Stimulated activated naive CD4-positive, alpha-beta T cell treated with Interleukin-2 at 50 U/mL for 16 hours (primary cell): ENCODE measurements at places on chromosomes 7 and 10.

DNA sequence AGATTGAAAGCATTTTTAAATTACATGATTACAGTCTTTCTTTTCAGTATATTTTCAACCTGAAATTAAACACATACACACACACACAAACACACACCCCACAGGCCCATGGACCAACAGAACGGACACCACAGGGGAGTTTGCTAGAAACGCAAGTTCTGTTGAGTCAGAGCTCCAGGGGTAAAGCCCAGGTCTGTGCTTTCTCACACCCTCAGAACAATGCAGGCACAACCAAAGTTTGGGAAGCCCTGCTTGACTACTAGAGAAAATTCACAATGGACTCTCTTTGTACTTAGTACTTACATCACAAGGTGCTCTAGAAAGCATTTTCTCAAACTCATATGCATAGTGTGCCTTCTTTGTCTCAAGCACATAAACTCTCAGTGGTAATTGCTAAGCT is 704.0 kb upstream of the IGFBP3 start:
- no peak for DNase-seq

DNA sequence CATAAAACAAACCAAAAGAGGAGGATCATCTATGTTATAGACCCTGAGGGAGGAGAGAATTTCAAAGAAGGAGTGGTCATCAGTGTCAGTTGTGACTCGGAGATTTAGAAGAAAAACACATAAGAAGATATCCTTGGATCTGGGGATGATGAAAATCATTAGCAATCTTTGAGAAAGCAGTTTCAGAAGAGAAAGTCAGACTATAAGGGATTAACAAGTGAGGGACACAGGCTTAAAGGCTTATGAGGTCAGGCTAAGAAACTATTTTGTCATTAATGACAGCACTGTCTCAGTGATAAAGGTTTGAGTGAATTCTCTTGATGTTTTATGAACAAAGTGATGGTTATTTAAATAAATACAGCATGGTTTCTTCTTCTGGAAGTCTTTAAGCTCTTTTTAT is 6.1 kb upstream of the GPR85 start:
- no peak for DNase-seq

GRCh38 chr7:4067874-4068273 is 614.2 kb upstream of the FOXK1 start:
- DNase-seq, result no peak

GRCh38 chr7:96224073-96224472 is 97.8 kb downstream of the SLC25A13 start:
- DNase-seq, result no peak

- no peak for DNase-seq
Observed at GRCh38 chr10:107814865-107815487, 650.5 kb upstream of the SORCS1 start.

DNA sequence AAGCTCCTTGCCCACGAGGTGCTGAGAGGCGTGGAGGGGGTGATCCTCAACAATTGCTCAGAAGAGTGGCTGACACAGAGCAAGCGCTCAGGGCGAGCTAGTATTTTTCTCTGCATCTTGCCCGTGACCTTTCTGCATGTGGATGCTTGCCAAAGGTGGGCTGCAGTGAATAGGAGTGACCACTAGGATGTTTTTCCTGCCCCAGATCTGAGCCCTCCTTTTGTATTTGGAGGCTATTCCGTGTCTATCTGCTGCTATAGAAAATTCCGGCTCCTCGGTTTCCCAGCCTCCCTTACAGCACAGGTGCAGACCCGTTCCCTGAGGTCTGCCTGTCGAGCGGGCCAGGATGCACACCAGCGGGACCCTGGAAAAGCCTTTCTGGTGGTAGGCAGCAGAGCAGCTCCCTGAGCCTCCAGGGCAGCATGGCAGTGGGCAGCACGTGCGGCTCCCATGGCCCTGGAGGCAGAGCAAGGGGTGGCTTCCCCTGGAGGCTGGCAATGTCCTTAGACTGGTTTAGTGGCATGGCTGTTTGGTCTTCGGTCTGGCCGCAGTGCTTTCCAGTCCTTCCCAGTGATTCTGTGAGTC is 145.1 kb upstream of the PCBD1 start:
- no peak for DNase-seq

GRCh38 chr7:66307591-66308215 is 102.6 kb downstream of the TPST1 start:
- DNase-seq, result no peak

DNA sequence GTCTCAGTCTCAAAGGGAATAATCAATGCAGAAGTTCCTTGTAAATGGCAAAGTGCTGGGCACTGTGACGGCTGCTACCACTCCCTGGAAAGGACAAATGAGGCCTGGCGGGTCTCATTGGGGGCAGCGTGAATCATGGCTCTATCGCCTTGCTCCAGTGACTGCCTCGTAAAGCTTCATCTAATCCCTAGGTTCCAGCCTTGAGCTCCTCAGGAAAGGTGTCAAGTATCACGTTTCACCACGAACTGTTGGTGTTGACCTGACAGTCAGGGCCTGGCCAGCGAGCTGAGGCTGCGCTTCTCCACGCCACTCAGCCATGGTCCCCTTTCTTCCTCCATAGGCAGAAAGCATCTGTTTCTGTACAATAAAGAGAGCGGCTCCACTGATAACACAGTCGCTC is 126.7 kb upstream of the ZNF32 start:
- DNase-seq, result no peak

DNA sequence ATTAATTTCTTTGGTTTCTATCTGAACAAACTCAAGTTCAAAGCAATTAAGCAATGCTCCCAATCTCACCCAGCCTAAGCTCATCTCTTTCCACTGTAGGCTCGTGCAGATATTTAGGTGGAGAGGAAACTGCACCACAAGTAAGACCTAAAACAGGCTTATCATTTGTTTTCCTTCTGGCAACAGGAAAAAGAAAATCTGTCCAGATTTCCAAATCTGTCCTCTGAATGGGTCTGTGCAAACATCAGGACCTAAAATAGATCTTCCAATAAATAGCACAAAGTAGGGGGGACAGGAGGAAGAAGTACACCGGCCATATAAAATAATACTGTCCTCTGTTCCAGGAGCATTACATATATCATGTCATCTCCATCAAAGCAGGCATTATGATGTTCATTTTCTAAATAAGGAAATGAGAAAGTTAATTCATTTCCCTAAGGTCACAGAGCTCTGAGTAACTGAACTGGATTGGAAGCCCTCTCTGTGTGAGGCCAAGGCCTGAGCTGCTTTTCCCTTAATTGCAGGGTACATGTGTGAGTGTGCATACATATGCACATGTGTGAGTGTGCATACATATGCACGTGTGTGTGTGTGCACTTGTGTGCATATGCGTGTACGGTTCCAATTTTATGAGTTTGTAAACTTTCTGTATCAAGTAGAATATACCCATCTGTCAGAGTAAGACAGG is 92.8 kb upstream of the PARD3 start:
- DNase-seq, result no peak

DNA sequence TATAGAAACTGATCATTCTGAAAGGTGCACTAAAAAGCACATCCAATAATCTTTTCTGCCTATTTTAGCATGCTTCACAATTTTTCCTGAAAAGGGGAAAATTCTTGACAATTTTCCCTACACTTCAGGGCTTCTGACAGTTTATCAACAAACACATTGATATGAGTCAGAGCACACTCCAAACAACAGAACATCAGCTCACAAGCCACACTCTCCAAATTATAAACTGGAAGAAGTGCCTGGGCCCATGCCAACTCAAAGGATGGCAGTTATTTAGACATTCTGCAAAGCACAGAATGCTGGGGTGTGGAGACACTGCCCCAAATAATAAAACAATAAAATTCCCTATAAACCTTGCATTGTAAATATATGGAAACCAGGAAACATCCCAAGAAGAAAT is 90.8 kb downstream of the ELAPOR2 start:
- DNase-seq, result no peak

- DNase-seq, result no peak
Observed at GRCh38 chr7:73567140-73567539, 9.7 kb upstream of the BCL7B start.

DNA sequence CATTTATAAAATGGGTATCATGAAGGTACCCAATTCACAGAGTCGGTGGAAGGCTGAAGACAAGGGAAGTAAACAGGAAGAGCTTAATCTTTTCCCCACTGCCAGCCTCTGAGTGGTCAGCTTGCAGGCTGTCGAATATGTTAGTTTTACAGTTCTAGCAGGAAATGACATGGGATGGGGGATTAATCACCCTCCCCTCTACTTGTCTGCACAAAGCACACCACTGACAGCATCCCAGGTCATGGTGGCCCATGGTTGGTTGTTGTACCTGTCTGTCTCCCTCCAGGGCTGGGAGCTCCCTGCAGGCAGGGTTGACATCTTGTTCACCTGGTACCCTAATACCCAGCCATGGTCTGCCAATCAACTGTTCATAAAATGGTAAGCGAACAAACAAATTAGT is 55.6 kb downstream of the GRB10 start:
- DNase-seq, result no peak

DNA sequence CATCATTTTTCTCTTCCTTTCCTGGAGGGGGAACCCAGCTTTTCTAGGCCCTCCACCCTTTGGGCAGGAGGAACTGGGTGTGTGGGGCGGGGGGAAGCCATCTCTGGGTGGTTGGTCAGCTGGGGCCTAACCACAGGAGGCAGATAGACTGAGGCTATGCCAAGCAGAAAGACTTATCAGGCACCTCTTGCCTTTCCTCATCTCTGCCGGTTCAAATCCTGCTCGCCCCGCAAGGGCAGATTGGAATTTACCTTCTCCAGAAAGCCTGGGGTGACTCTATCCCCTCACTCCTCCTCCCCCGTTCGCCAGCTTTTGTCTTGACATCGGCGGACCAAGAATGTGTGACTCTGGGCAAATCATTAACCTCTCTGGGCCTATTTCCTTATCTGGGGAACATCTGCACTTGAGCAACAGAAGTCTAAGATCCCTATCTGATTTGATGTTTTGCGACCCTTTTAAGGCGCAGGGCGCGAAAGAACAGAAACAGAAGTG is 584 bp upstream of the GARS1 start:
- peak; percentile 26 for DNase-seq

DNA sequence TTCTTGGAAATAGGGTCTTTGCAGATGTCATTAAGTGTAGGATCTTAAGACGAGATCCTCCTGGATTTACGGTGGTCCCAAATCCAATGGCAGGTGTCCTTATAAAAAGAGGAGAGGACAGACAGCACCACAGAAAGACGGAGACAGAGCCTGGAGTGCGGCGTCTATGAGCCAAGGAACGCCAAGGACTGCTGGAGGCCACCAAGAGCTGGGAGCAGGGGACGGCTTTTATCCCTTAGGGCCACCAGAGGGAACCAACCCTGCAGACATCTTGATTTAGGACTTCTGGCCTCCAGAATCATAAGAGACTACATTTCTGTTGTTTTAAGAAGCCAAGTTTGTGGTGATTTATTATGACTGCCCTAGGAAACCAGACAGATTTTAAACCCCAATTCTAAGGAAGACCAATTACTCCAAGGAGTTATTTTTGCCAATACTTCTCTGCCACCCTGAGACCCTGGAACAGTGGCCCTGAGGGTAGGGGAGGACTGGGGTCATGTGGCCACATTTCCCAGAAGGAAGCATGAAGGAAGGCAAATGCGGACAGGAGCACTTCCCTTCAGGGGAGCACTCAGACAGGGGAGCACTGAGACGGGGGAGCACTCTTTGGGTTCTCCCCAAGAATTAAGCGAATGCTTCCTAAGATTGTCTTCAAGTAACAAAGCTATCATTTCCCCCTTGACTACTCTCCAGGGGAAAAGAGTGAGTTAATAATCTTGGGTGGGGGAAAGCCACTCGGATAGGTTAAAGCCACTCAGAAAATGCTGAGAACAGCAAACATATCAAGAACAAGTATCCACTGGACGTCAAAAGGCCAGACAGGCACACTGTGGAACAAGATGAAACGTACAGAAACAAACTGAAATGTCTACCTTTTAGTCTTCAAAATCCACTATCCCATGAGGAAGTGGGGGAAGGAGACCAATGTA is 67.5 kb downstream of the CHST15 start:
- DNase-seq, result no peak

GRCh38 chr7:45434167-45434784 is 139.9 kb upstream of the ADCY1 start:
- no peak for DNase-seq

DNA sequence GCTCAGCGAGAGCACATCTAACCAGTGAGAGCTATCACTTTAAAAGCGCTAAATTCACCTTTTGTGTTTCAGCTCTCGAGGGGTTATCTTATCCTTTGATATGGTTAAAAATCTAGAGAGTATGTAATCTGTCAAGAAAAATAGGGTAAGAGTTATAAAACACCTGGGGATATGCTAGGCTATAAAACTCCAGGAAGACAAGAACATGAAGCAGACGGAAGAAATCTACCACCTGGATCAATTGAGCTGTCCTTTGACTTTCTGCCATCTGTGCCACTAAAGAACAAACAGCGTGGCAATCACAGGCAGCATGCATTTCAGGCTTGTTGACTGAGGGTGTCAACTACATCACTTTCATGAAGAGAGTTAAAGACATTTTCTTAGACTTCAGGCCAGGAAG is 83.1 kb downstream of the ZNF248 start:
- DNase-seq, result no peak

DNA sequence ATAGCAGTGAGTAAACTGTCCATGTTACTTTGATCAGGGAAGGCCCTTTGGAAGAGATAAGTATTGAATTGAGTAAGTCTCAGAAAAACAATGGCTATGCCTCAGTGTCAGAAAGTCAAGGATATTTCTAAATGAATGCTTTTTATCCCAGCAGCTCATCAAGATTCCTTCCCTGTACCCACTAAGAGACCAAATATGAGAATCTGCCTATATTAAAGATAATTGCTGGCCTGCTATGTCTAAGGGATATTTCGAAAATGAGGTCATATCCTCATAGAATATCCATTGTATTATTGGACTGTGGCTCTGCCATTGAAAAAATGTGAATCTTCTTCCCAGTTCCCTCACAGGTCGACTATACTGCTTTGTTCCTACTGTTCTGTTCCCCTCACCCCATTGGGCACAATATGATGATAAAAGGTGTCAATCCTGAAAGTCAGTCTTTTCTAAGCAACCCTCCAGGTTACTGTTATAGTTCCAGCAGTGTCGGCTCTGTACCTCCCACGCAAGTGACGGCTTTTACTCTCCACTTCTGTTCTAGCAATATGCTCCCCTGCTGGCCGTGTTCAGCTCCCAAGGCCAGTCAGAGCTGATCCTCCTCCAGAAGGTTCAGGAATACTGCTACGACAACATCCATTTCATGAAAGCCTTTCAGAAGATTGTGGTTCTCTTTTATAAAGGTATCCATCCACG is 51.7 kb downstream of the BZW2 start:
- DNase-seq, result no peak

DNA sequence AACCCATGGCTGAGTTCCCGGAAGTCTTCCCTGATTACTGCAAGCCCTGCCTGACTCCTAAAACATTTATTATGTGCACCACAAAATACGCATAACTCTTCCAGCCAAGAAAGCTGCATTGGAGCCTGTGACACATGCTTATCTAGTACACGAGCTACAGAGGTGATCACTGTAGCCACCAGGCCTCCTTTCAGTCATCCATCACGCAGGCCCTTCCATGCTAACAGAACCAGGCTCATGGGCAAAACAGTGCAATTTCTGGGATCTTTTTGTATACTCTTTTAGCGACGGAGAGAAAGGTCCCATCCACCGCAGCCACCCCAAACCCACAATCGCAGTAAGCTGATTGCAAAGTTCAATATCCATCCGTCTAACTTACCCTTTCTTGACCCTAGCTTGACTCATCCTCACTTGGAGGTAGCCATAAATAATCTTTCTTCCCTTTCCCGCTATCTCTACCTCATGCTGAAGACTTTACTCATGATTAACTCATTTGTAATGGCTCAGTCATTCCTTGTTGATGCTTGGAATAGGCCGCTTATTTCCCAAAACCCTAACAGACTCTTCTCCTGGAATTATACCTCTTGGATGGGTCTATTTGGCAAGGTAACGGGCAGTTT is 1203.5 kb downstream of the TYW1 start:
- DNase-seq, result no peak
